NCI-H524 (cell line): ENCODE measurements at places on chromosomes 7 and 10.

DNA sequence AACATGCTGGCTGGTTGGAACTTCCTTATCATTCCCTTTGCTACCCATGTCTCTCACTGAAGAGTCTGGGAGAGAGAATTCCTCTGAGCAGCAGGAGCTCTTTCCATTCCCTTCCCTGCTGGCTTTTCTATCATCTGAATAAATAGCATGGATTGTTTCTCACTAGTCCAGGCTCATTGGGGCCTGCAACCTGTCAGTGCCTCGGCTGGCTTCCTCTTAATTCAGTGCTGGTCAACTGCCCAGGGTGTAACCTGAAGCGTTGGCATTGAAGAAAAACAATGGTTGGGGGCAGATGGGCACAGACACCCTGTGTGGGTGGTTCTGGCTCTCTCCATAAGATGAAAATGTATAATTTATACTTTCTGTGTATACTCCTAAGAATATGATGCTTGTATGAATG lies 155.6 kb downstream of the ANLN start:
- peak; percentile 47 for DNase-seq

- no peak for DNase-seq
Observed at GRCh38 chr10:78589687-78590086, 479.1 kb upstream of the ZMIZ1 start.

GRCh38 chr10:44769450-44769849 lies 141.7 kb upstream of the TMEM72 start:
- no peak for DNase-seq

DNA sequence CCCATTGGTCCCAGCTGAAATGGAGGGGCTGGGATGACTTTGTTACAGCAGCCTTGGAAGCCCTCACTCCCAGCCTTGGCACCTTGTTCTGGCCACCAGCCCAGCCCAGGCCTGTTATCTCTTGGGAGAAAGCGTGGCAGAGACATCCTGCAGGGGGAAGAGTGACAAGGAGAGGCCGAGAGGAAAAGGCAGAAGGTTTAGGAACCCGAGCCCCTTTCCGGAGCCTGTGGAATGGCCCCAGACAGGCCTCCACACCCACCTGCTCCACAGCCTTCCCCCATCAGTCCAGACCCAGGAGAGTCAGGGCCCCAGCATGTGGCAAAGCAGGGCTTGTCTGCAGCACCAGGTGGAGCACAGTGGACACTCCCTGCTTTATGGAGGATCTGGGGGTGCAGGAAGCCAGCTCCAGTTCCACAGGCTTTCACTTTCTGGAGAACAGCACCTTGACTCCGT lies 24.1 kb upstream of the TRIM8 start:
- no peak for DNase-seq

- peak; percentile 85 for DNase-seq
Observed at GRCh38 chr10:96618653-96619052, 31.8 kb upstream of the TM9SF3 start.
